ENCODE measurements at places on chromosomes 4 and X.
A peak's percentile ranks its signal among the peaks of the same experiment; 100 is the strongest.

DNA sequence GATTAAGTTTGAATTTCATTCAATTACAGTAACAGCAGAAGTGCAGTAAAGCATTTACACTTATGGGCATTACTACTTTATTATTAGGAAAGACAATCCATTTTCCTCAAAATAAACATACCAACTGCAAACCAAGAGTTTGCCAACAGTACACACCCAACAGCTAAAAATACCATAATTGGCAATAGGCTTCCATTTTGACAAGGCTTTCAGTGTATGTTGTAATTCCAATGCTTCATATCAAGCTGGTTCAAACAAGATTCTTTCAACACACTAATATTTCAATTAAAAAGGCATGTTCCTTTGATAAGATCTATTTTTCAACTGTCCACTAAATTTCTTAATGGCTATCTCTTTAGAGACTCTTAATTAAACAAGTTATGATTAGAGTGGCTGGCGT, 12.1 kb downstream of the EIF1AX start:
- no peak for DNase-seq

- DNase-seq, result no peak
These were observed 423.0 kb upstream of the FAM241A start for GRCh38 chr4:111722213-111722720.

DNA sequence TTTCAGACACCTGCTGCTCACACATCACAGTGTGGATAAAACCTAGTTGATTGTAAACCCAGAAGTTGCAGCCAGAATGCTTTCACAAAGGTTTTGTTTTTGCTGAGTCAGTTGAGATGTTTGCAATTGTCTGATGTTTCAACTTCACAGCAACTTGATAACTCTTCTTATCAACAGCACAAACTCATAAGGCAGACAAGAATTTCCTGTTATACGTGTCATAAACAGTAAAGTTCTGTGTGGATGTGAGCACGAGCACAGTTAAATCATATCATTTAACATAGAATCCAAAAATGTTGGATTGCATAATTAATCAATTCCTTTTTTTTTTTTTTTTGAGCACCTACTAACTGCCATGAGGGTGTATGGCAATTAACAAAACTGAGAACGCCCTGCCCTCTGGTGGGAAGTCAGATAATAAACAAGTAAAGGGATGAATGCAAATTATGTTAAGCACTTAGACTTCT, 512.2 kb downstream of the PDHA2 start:
- DNase-seq, result peak; percentile 43

DNA sequence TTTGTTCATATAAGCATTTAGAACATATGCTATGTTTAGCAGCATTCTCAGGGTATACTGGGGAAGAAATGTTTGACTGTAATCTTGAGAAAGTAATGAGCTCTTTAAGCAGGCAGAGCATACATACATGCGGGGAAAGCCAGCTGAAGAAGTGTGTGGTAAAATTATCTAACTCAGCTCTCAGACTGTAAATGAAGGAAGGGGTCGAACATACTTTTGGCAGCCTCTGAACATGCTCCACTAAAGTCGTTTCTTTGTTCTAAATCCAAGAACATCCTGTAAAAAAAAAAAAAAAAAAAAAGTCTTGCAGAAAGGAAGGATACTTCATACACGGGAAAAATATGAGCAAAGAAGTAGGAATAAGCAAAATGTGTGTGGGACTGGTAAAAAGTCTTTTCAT, 224.8 kb downstream of the GRID2 start:
- DNase-seq, result no peak

DNA sequence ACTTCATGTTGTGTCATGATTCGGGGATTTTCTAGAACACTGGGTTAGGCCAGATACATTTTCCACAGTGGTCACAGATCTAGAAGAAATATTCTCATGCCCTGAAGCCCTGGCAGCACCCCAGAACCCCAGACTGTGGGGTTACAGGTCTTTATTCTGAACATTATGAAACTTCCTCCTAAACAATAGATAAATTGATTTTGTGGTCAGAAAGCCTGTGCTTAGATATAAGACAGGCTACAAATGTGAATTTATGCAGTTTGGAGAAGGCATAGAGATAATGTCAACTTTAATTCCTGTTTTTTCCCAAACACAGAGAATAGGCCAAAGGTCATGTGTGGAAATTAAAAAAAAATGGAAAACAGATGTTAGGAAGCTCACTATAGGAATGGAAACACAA, 492.9 kb downstream of the SPRY1 start:
- DNase-seq, result no peak

GRCh38 chr4:147078362-147078761, 132.7 kb upstream of the TTC29 start:
- DNase-seq, result no peak

GRCh38 chr4:57071326-57071725, 38.9 kb downstream of the IGFBP7 start:
- DNase-seq, result no peak

DNA sequence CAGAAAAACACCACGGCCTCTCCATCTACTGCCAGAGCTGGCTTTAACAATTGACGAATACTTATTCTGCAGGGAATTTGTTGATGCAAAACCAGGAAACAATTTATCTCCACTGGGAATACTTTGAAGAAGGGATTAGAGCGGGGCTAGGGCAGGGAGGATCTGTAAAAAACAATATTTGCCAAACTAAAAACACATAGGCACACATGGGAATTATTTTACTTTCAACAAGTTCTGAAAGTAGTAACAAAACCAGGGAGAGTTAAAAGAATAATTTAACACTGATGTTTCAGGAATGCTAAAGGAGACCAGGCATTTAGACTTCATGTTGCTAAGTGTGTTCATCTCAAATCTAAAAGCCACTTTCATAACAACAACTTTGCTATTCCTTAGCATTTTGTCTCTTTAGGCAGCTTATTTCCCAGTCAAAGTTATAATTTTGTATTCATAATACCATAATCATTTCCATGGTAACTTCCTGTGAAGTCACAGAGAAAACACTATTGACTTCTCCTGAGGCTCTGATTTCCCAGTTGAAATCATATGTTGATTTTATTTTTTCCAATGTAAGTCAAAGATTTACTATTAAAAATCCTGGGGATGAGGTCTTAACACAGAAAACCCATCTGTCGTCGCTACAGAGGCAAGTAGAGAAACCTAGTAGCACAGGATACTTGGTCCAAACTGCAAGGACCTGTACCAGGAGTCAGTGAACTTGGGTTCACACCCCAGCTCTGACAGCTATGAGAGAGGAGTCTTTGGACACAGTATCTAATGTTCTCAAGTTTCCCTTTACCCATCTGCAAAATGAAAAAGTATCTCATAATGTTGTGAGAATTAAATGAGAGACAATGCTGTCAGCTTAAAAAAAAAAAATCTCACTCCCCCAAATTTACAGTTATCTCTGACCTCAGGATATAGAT, 69.3 kb downstream of the SH3RF1 start:
- DNase-seq, result peak; percentile 53

GRCh38 chr4:38716256-38716655, 52.3 kb downstream of the KLF3 start:
- DNase-seq, result no peak

DNA sequence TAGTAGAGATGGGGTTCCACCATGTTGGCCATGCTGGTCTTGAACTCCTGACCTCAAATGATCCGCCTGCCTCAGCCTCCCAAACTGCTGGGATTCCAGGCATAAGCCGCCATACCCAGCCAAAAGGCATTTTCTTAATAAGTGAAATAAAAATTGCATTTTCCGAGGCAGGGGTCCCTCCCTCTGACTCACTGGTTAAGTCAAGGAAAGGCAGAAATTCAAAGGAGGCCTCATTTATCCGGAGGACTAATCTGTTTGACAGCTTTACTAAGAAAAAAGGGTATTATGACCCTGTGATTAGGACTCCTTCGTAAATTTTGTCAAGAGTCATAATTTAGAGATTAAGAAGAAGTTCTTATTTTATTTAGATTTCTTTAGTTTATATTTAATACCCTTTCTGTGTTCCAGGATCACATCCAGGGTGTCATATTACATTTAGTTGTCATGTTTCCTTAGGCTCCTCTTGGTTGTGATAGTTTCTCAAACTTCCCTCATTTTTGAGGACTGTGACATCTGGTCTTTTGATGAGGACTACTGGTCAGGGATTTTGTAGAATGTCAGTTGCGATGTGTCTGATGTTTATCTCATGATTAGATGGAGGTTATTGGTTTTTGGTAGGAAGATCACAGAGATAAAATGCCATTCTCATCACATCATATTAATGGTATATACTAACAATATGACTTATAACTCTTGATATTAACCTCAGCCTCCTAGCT, 753.7 kb upstream of the AMOT start:
- no peak for DNase-seq

DNA sequence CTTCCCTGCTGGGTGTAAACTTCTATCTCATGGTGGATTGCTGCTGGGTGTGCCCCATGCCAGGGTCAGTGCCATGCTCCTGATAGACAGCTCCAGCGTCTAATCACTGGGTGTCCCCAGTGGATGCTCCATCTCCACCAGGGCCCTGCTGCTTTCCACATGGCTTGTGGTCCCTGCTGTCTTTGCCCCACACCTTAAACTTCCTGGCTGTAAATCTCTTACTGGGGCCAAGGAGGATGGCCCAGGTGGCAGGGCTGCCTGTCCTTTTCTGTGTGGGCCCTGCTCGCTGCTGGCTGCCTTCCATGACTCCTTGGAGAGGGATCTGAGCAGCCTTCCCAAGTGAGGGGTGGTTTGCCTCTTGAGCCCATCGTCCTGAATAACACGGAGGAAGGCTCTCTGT, 51.8 kb downstream of the RGS12 start:
- DNase-seq, result no peak

- no peak for DNase-seq
These were observed 261.8 kb upstream of the EDNRA start for GRCh38 chr4:147219145-147219544.

- no peak for DNase-seq
These were observed 49.4 kb downstream of the SERTM2 start for GRCh38 chrX:111560801-111561200.

DNA sequence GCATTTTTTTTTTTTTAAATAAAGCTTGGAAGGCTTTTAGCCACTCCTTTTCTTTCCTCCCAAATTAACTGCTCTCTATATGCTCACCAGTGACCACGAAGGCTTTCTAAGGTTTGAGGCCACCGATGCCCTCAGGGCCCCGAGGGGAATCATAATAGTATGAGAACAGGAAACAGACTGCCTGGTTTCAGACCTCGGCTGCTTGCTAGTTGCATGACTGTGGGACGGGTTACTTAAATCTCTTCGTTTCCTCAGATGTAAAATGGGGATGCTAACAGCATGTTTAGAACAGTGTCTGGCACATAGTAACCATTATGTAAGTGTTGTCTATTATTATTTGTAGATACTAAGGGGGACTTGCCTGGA, 3.6 kb downstream of the LINC00632 start:
- DNase-seq, result no peak

DNA sequence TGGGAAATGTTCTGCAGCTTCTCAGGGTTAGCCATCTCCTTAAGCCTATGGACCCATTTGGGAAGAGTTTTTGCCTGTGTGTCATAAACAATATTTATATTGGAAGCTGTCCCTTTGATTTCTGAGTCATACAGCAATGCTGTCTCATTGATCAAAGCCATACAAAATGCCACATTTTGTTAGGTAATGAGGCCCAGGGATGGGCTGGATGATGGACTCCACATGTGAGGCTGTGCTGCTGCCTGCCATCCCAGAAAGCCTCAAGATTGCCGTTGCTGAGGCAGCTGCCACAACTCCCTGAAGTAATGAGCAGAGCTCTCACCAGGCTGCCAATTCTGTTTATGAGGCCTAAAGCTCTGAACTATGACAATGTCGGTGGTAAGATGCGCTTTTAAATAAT, 12.2 kb upstream of the GJB1 start:
- no peak for DNase-seq

GRCh38 chrX:43479850-43480249, 176.2 kb upstream of the MAOA start:
- no peak for DNase-seq

DNA sequence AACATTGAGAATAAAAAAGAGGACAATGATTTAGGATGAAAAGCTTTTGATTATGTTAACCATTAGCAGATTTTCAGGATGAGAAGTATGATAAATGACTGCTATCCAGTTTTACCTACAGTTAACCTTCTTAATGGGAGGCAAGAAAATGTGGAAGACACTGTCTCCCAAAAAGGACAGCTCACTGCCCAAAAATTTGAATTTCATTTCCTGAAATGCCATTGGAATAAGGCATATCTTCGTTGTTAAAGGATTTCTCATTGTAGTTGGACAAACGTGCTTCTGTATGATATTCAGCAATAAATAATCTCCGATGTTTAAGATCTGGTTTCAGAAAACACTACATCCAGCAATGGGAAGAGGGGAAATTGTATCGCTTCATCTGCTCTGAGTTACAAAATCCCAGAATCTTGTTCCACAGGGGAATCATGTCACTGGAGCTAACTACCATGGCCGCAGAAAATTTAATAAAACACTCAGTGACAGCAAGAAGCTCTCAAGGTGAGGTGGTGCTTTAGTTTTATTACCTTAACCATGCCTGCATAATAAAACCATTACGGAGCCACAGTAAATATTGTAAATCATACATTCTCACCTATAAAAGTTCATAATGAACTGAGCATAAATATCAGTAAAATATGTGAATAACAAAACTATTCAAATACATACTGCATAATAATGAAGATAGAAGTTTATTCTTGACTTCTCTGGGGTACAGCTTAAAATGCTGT, 552.3 kb downstream of the PCDH7 start:
- no peak for DNase-seq

GRCh38 chrX:10110984-10111363, 45.8 kb upstream of the CLCN4 start:
- DNase-seq, result no peak

DNA sequence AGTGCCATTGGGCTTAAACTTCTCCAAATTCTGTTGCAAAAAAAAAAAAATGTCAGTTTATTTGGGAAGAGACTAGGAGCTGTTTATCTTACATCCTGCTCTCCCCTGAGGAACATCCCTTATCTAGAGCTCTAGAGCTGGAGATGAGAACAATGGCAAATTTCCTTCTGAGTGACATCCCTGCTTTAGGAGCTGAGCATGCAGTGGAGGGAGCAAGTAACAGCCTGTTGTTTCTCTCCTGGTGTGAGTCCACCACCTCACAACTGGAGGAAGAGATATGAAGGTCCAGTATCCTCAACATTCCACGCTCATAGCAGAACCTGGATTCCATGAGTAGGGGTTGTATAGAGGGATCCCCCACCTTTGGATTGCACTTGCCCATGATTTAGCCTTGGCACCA, 676.4 kb downstream of the PCDH18 start:
- no peak for DNase-seq

GRCh38 chr4:164977243-164978164, at the start of gene TRIM61:
TRIM61 (minus strand) TSS chr4:164977657; CDS start chr4:164970002, 7,655 bp downstream.
- no peak for DNase-seq

DNA sequence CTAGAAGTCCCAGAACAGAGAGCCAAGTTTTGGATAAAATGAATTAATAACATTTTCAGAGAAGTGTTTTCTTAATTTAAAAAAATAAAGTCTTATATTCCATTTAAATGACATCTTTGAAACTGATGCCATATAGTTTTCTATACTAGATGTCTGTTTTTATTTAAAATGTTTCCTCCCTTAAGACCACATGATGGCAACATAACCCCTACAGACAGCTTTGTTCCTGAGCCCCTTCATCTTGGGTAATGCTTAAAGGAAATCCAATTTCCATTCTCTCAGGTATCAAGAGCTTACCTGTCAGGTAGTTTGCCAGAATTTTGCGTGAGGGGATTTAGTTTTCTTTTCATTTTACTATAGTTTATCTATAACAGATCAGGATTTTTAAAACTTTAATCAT, 181.4 kb upstream of the UGT8 start:
- no peak for DNase-seq

GRCh38 chr4:174761451-174761850, 67.6 kb downstream of the GLRA3 start:
- no peak for DNase-seq
